ENCODE measurements at places on chromosomes 4 and X. TPM values are rescaled to one million over a fixed set of nuclear protein-coding genes. Genes with fewer than 3 reads are reported as not detected.

DNA sequence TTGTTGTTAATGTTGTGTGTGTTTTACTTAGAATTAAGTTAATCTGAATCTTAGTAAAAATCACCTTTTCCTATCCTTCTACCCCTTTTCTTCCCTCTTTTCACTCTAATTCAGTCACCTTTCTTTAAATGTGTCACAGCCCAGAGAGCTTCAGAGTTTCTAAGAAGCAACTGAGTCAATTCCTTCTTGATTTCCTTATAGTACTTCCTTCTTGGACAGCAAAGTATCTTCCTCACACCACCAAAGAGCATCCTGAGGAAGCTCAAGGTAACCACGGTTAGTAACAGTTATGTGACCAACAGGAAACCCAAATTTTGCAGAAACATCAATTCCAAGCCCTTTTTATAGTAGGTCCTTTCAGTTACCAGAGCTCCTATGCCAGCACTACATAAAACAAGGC is 243.2 kb upstream of the BMP3 start:
- no peaks in the 10 kb centered on the region for H3K36me3 ChIP-seq
- no peak overlapping the region for H3K4me3 ChIP-seq
- H3K27ac ChIP-seq = no peak overlapping the region
- no peak for DNase-seq
- H3K4me1 ChIP-seq = no peaks in the 10 kb centered on the region

- peaks cover 4% of the 10 kb centered on the region for H3K4me1 ChIP-seq
- no peak for DNase-seq
Observed at GRCh38 chrX:15437724-15438123, 53.5 kb upstream of the VEGFD start.

DNA sequence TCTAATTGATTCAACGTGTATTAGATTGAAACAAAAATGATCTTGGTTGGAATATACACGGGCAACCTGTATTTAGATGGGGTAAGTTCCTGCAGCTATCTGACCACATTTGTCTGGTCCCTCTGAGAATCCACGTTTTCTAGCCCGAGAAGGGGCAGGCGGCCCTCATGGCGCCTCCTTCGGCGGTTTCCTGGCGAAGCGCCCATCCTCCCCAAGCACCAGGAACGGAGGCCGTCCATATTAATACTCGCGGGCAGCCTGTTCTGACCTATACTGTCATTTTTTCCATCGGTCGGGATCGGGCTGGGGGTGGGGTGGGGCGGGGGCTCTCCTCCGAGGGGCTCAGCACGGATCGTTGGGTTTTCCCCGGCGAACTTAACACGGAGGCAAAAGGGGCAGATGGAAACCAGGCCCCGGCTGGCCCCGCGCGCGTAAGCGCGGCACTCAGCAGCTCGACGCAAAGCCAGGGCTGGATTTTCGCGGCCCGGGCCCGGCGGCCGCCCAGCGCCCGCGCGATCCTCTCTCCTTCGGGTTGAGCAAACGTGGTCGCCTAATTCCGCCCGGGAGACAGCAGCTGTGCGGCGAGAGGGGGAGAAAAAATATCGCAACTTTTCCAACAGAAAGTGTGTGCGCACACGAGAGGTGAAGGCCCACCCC is 77.2 kb upstream of the BCOR start:
- H3K4me1 ChIP-seq = no peaks in the 10 kb centered on the region
- no peaks in the 10 kb centered on the region for H3K27me3 ChIP-seq
- peak overlapping the region; percentile 98 for H3K27ac ChIP-seq
- DNase-seq = peak; percentile 75
- no peaks in the 10 kb centered on the region for H3K36me3 ChIP-seq

HMX1 gene
- total RNA-seq = not detected

- H3K27me3 ChIP-seq = no peaks in the 10 kb centered on the region
- H3K27ac ChIP-seq = no peak overlapping the region
- no peaks in the 10 kb centered on the region for H3K36me3 ChIP-seq
- no peak overlapping the region for H3K4me3 ChIP-seq
- no peak for DNase-seq
Observed at GRCh38 chr4:76644831-76645485, 209.9 kb downstream of the SHROOM3 start.

GRCh38 chr4:52950226-52950625 is 88.1 kb downstream of the RASL11B start:
- DNase-seq = no peak
- H3K27me3 ChIP-seq = no peaks in the 10 kb centered on the region
- no peaks in the 10 kb centered on the region for H3K36me3 ChIP-seq

GRCh38 chr4:25901030-25901430 is 13.0 kb upstream of the SMIM20 start:
- H3K27ac ChIP-seq = no peak overlapping the region
- no peaks in the 10 kb centered on the region for H3K4me1 ChIP-seq
- no peak for DNase-seq
- H3K36me3 ChIP-seq = no peaks in the 10 kb centered on the region
- H3K4me3 ChIP-seq = no peak overlapping the region

- H3K4me1 ChIP-seq = no peaks in the 10 kb centered on the region
- H3K27me3 ChIP-seq = no peaks in the 10 kb centered on the region
- H3K27ac ChIP-seq = no peak overlapping the region
- no peak overlapping the region for H3K4me3 ChIP-seq
- DNase-seq = no peak
Observed at GRCh38 chr4:125961626-125962025, 646.9 kb downstream of the FAT4 start.
